ENCODE measurements at places on chromosomes 6 and 20. TPM values are rescaled to one million over a fixed set of nuclear protein-coding genes. Genes with fewer than 3 reads are reported as not detected.

NMBR gene
- 0.45 TPM for total RNA-seq

SLC17A4 gene
- not detected for total RNA-seq

SLC22A3 gene
- total RNA-seq, result 61.0 TPM

CDYL gene
- 44.2 TPM for total RNA-seq

SEMG1 gene
- total RNA-seq, result not detected

GNMT gene
- total RNA-seq, result 1.2 TPM

CALHM6 gene
- 1.8 TPM for total RNA-seq

KCNG1 gene
- 0.39 TPM for total RNA-seq

Measured in aorta (tissue), 5 donors.